ENCODE measurements at places on chromosomes 12 and 14.

DNA sequence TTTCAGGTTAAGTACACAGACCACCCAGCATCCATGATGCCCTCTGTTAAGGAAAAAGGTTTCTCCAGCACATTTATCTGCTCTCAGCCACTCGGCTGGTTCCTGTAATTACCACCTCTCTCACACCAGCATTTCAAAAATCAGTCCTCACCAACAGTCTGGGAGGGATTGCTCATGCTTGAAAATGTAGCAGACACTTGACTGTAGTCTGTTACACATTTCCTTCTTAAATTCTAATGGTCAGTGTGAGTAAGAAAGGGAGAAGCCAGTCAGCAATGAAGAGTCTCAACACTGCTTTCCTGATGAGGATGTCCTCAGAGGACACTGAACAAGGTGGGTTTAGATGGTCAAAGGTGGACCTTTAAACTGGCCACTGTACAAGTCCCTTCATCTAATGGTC is 6.0 kb downstream of the ZBTB39 start:
- DNase-seq: no peak

GRCh38 chr12:89468017-89468416 is 56.6 kb downstream of the GALNT4 start:
- no peak for DNase-seq

GRCh38 chr14:32897698-32898064 is 41.0 kb upstream of the NPAS3 start:
- DNase-seq: no peak

DNA sequence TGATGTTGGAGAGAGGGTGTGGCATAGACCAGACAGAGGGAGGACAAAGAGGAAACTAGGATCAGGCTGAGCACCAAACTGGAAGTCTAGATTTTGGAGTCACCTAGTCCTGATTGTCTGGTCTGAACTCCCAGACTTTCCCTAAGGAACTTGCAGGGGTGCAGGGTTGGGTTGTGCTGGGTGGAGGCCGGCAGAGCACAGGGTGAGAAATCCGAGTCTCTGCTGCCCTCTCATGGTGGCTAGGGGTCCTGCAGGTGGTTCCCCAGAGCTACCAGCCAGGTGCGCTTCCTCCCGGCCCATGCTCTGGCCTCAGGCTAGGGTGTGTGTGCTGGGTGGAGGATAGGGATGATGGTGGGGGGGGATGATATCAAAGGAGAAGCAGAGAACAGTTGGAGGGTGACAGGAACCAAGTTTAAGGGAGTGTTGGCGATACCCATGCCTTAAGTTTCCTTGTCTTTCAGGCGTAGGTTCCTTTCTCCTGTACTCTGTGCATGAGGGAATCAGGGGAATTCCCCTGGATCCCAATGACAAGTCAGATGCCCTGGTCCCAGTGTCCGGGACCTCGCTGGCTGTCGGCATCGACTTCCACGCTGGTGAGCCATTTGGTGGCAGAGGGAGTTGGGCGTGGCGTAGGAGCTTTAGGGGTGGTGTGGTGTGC is 33.5 kb upstream of the NXPH4 start:
- DNase-seq: peak; percentile 93

GRCh38 chr12:84512751-84513150 is 399.8 kb downstream of the SLC6A15 start:
- no peak for DNase-seq

- DNase-seq: no peak
Observed at GRCh38 chr12:107780298-107780697, 5.8 kb downstream of the ASCL4 start.

DNA sequence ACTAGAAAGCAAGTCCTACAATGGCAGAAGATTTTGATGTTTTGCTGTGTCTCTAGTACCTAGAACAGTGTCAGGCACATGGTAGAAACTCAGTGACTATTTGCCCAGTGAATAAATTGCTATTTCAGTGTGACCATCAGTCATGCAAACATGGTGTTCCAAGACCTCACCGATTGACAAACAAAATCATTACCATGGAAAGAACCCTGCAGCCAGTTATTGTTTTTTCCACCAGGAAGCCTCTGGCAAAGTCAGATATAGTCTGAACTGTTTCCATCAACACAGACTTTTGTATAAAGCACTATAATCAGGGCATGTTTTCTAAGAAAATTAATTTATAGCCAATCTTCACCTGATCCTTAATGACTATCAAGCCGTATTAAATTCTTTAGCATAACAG is 97.3 kb upstream of the RASSF8 start:
- no peak for DNase-seq

GRCh38 chr14:95475540-95476240 is 40.8 kb downstream of the SYNE3 start:
- no peak for DNase-seq

- peak; percentile 90 for DNase-seq
Observed at GRCh38 chr12:56987551-56988053, 18.7 kb downstream of the ZBTB39 start.

DNA sequence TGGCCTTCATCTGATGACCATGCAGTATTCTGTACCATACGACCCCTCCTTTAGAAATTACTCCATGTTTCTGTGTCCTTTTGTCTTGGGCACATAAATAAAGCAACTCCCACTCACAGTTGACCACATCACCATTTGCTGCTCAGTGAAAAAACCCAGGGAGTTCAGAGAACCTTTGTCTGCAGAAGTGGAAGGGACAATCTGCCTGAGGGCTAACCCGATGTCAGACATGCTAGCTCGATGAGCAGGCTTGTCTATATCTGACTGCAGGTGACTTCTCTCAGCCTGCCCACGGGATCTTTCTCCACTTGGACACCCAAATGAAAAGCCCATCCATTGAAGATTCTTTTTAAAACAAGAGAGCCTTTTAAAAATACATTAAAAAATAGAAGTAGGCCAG is 45.7 kb upstream of the GRIP1 start:
- DNase-seq: no peak

- DNase-seq: peak; percentile 92
Observed at GRCh38 chr14:51846631-51847488, 13.6 kb upstream of the GNG2 start.

DNA sequence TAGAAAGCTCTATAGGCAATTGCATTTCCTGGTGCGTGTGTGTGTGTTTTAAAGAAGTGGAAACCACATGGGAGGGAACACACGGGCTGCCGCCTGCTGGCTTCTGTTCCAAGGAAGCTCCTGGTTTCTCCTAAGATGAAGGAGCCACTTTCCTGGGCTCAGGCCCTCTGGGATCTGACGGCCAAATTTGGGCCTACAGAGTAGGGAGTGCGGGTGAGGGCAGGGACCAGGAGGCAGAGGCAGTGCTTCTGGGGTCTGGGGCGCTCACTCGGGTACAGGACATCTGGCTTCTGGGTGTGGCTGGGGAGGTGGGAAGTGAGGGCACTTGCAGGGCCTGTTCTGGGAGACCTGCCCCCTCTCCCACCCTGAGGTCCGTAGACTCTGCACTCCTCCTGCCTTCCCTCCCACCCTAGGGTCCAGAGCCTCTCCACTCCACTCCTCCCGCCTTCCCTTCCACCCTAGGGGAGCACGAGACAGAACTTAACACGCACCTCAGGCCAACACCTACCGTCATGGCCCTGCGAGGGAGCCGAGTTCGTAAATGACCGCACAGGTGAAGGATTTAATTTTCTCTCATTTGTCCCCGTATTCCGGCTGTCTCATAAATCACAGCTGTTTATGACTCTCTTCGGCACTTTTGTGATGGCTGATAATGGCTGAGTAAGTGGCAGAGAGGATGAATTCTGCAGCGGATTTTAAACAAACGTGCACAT is 127.7 kb downstream of the KIF26A start:
- no peak for DNase-seq

- no peak for DNase-seq
Observed at GRCh38 chr12:10119066-10119465, 10.9 kb downstream of the CLEC7A start.

DNA sequence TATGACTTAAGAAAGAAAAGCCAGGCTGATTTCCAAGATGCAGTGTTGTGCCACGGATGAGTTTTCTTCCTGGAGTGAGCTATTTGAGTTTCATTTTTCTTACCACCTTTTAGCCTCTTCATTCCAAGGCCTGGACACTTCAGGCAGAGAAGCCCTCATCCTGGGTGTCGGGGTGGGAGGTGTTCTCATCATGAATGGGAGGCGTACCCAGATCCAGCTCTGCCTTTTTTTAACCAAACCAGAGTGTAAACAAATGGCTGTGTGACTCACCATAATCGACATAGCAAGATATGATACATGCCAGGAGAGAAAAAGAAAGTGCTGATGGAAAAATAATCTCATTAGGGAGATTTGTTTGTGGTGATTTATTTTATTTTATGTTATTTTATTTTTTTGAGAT is 79.9 kb downstream of the ARF6 start:
- peak; percentile 72 for DNase-seq

- no peak for DNase-seq
Observed at GRCh38 chr14:103279142-103280025, 54.7 kb upstream of the EIF5 start.

DNA sequence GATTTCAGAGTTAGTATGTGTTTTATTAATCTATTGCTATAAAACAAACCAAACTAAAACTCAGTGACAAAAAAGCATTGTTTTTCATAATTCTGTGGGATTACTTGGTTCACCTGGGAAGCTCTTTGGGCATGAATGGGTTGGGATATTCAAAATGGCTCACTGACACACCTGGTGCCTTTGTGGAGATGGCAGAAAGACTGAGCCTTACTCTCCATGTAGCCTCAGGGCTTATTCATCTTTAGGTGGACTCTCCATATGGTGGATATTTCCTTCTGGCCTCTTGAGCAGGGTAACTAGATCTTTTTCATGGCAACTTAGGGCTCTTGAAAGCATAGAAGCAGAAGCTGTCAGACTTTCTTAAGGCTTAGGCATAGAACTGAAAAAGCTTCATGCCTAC is 1102.8 kb upstream of the SEL1L start:
- DNase-seq: no peak

GRCh38 chr12:49549735-49550692 is 11.2 kb downstream of the KCNH3 start:
- DNase-seq: no peak

GRCh38 chr14:67738740-67739504 is 37.2 kb downstream of the RDH12 start:
- no peak for DNase-seq
